ENCODE measurements at places on chromosomes 12 and 14.

DNA sequence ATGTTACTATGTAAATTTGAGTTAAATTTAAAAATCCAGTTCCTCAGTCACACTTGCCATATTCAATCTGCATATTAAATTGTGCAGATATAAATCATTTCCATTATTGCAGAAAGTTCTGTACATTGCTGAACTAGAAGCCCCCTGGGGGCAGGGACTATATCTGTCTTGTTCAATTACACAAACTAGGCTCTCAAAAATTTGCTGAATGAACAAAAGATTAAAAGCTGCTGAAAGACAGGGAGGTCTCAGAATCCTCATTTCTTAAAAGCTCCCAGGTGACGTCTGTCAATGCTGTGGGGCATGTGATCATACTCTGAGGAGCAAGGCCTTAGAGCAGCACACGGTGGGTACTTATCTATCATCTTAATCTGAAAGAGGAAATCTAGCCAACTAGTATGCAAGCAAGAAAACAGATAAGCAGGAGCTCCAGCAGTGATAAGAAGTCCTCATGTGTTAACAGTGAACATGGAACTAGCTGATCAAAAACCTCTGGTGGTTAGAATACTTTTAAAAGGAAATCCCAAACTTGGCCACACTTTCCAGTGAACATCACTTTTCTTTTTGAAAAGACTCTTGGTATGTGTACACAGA is 60.5 kb downstream of the APPL2 start:
- DNase-seq = no peak

DNA sequence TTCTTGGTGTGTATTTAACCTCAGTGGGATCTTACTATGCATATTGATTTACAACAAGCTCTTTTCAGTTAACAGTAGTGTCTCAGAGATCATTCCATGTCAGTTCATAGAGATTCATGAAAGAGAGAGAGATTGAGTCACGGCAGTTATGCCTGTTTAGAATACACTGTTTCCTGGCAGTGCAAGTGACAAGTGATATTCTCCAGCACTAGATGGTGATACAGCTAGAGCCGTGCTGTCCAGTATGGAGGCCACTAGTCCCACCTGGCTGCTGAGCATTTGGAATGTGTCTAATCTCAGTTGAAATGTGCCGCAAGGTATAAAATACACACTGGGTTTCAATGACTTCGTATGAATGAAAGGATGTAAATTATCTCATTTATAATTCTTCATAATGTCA is 184.4 kb downstream of the SUDS3 start:
- no peak for DNase-seq

- no peak for DNase-seq
These were observed 65.9 kb downstream of the KCNA1 start for GRCh38 chr12:4975574-4975973.

GRCh38 chr12:114412825-114413749 is 7.1 kb upstream of the TBX5 start:
- DNase-seq = no peak

- DNase-seq = no peak
These were observed 87.8 kb upstream of the PRKD1 start for GRCh38 chr14:30015489-30015888.

DNA sequence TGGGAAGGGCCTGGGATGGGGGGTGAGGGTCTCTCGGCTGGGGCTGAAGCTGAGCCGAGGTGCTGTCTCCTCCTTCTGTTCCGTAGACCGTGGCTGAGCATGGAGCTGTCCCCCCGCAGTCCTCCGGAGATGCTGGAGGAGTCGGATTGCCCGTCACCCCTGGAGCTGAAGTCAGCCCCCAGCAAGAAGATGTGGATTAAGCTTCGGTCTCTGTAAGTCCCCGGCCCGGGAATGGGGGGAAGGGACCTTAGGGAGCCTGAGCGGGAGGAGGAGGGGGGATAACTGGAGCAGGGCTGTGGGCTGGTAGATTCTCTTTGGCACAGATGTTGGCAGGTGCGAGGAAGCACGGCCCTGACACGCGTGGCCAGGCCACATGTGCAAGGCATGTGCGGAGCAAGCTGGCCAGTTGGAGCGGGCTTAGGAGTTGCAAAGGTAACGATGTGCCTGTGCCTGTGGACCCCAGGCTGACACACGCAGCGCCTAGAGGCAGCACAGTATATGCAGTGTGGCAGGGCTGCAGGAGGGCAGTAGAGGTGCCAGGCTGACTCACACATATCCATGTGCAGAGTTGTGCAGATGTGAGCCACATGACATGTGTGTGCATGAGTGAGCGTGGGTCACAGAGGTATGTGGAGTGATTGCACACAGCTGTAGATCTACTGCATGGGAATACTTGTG is 512 bp downstream of the PDE1B start:
- no peak for DNase-seq

GRCh38 chr14:61632401-61632800 is 62.9 kb upstream of the HIF1A start:
- DNase-seq = no peak

GRCh38 chr14:32908196-32909084 is 30.2 kb upstream of the NPAS3 start:
- no peak for DNase-seq

- DNase-seq = no peak
These were observed 137.0 kb downstream of the SLC25A21 start for GRCh38 chr14:37035401-37035800.

DNA sequence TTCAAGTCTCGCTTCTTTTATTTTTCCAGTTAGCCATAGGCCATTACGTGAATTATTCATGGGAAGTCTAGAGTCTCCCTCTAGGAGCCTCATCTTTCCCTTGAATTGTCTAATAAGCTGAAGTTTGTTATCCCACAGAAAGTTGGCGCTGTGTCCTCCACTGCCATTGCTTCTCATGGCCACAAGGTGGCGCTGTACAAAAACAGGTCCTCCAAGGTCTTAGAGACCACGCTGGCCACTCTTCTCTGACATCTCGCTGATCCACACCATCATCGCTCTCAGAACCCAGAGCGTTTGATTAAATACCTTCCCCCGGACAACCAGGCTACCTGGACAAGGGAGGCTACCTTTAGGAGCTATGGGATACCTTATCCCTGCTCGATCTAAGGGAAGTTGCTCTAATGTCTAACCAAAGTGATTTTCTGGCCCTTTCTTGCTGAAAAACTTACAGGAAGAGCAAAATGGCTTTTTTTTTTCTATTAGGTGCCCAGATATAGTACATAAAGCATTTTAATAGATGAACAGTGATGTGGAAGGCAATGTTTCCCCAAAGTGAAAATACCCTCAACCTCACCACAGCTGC is 110.0 kb downstream of the CCDC60 start:
- no peak for DNase-seq

DNA sequence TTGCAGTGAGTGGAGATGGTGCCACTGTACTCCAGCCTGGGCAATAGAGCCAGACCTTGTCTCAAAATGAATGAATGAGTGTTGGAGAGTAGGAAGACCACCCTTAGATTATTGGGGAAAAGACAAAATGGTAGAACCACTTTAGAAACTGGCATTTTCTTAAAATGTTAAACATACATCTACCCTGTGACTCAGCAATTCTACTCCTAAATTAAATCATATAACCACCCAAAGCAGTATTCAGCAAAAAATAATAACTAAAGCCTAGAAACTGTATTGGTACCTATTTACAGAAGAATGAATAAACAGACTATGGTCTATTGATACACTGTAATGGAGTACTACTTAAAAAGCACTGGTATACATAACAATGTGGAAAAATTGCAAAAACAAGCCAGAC is 9.1 kb downstream of the NUP37 start:
- DNase-seq = no peak

DNA sequence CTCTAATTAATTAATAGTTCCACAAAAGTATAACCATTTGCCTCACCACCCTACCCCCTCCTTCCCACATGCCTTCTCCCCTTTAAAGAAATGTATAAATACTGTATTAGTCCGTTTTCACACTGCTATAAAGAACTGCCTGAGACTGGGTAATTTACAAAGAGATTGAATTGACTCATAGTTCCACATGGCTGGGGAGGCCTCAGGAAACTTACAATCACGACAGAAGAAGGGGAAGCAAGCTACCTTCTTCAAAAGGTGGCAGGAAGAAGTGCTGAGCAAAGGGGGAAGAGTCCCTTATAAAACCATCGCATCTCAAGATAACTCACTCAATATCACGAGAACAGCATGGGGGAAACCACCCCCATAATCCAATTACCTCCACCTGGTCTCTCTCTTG is 8.2 kb upstream of the RESF1 start:
- no peak for DNase-seq

DNA sequence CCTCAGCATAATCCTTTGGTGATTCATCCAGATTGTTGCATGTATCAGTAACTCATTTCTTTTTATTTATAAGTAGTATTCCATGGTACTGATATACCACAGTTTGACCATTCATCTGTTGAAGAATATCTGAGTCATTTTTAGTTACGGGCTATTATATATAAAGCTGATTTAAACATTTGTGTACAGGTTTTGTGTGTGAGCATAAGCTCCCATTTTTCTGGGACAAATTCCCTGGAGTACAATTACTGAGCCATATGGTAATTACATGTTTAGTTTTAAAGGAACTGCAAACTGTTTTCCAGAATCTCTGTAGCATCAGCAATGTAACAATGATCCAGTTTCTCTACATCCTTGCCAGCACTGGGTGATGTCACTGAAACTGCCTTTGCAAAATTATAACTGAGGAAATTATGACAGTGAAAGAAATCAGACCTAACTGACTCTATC is 236.2 kb upstream of the KRR1 start:
- no peak for DNase-seq

DNA sequence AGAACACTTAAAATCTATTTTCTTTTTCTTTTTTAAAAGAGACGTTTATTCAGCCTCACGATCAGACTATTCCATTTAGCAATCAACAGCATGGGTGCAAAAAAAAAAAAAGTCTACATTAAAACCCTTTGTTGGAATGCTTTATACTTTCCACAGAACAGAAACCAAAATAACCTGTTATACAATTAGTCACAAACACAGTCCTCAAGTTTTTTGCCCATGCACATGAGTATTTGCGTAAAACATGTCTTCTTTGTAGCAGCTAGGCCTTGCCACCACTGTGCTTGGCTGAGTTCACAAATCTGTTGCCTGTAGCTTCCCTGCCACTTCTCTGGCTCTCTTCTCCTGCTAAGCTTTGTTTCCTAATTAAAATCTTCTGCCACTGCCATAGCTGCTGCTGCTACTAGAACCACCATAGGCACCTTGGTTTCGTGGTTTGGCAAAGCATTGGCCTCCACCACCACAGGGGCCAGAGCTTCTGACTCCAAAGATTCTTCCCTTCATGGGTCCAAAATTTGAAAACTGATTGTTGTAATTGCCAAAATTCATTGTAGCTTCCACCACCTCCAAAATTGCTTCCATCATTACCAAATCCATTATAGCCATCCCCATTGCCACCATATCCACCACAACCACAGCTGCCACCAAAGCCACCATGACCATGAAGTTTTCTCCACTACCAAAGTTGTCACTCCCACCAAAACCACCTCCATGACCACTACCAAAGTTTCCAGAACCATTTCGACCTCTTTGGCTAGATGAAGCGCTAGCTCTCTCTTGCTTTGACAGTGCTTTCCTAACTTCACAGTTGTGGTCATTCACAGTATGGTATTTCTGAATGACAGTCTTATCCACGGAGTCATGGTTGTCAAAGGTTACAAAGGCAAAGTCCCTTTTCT is 38.1 kb downstream of the KLRG1 start:
- DNase-seq = no peak

- DNase-seq = no peak
These were observed 1.1 kb downstream of the SCAF11 start for GRCh38 chr12:45989287-45989686.

- no peak for DNase-seq
These were observed 65.4 kb upstream of the DDX11 start for GRCh38 chr12:31008241-31008761.

- no peak for DNase-seq
These were observed 23.2 kb upstream of the ESRRB start for GRCh38 chr14:76352639-76353281.

- DNase-seq = peak; percentile 99
These were observed 324.5 kb downstream of the NUAK1 start for GRCh38 chr12:105814283-105814682.

- no peak for DNase-seq
These were observed 322.7 kb downstream of the CEP128 start for GRCh38 chr14:80618751-80619329.

GRCh38 chr14:87805315-87805723 is 187.7 kb downstream of the GALC start:
- DNase-seq = no peak

DNA sequence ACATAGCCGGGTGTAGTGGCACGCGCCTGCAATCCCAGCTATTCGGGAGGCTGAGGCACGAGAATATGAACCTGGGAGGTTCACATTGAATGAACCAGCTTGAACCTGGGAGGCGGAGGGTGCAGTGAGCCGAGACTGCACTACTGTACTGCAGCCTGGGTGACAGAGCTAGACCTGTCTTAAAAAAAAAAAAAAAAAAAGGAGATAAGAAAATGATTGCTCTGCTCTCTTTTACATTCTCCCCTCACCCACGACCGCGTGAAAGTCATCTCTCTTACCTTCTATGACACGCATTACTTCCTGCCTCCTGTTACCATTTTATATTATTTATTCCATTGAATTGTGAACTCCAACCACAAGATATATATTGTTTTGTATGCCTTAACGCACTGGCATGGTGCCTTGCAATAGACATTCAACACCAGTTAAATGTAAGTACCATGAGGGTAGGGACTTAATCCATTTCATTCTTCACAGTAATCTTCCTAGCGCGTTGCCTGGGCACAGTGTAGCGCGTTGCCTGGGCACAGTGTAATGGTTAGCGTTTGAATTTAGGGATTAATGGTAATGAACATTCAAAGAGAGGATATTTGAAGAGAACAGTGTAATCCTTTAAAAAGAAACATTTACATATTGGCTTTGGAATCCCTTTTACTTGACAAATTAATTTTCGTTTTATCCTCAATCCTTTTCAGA is 2.7 kb downstream of the RAP1B start:
- no peak for DNase-seq

DNA sequence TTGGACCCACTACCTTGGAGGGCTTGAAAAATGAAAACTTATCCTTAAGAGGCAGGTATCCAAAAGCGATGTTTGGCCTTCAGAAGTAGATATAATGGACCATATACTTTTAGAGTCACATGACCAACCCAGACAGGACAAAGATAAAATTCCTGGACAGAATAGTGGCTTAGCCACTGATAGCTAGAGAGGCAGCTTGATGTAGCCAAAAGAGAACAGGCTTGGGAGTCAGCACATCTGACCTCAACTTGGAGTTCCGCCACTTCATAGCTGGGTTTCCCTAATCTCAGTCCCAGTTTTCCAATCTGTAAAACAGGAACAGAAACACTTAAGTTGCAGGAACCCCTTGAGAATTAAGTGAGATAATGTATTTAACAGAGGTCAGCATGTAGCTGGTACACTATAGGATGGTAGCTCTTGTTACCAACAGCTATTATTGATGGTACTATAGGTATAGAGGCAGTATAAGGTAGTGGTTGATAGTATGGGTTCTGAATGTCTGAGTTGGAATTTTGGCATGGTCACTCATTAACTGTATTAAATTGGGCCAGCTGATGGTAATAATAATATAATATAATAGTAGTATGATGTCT is 63.2 kb upstream of the USP44 start:
- DNase-seq = no peak

DNA sequence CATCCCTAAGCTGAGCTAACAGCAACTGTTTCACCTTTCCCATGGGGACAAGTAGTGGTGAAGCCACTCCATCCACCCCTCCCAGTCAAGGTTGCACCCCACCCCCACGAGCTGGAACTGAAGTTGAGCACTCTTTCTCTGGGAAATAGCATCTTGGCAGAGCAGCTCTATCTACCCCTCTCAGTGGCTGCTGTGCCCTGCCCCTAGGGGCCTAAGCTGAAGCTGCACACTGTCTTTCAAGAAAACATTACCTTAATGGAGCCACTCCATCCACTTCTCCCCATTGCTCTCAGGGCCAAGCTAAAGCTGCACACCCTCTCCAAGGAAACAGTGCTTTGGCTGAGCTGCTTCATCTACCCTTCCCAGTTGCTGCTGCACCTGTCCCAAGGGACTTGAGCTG is 170.6 kb upstream of the CCDC196 start:
- DNase-seq = peak; percentile 20
